ENCODE measurements at places on chromosomes 3 and 15. TPM values are rescaled to one million over a fixed set of nuclear protein-coding genes. Genes with fewer than 3 reads are reported as not detected.

The UBA7 gene
- total RNA-seq: 12.5 TPM

The RHCG gene
- 3.0 TPM for total RNA-seq

The PDE12 gene
- total RNA-seq: 22.8 TPM

The PAK6 gene
- total RNA-seq: 6.3 TPM

The SENP7 gene
- 10.1 TPM for total RNA-seq

The CATSPER2 gene
- total RNA-seq: 3.5 TPM

The XYLB gene
- 6.6 TPM for total RNA-seq

DNA sequence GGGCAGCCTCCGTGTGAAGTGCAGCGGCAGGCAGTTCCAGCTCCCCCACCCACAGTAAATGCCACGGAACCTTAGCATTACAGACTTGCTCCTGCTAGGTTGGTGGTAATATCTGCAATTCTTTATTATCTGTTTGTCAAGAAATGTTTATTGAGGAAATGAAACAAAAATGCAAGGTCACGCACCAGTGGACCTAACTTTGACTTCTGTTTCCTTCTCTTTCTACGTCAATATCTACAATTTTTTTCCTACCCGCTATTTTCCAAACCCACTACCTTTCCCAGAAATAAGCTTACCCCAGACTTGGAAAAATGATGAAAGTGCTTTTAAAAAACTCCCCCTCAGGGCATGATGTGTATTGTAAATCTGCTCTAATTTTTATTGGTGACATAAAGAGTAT is 18.9 kb downstream of the ILDR1 start:
- no peak for DNase-seq
- peaks cover 8% of the 10 kb centered on the region for H3K27me3 ChIP-seq
- no peaks in the 10 kb centered on the region for H3K4me1 ChIP-seq
- no peaks in the 10 kb centered on the region for H3K36me3 ChIP-seq

DNA sequence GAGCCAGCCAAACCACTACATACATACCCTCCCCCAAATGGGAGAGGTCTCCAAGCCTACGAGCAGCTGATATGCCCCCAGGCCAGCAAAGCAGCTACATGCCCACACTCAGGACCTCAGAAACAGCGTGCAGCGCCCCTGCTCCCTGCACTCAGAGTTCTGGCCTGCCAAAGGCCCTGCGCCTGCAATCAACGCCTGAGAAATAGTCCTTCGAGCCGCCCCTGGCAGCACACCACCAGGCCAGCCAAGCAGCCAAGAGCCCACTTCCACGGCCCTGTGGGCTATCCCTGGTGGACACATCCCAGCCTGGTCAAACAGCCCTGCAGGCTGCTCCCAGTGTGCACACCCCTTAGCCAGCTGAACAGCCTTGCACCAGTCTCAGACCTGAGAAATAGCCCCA is 139.1 kb downstream of the DMXL2 start:
- no peaks in the 10 kb centered on the region for H3K36me3 ChIP-seq
- H3K4me3 ChIP-seq: no peak overlapping the region
- no peaks in the 10 kb centered on the region for H3K27me3 ChIP-seq
- no peak for DNase-seq
- no peaks in the 10 kb centered on the region for H3K4me1 ChIP-seq

- no peaks in the 10 kb centered on the region for H3K36me3 ChIP-seq
- no peak for DNase-seq
- no peaks in the 10 kb centered on the region for H3K27me3 ChIP-seq
- H3K27ac ChIP-seq: no peak overlapping the region
Measured at GRCh38 chr3:46214751-46215352, 6.7 kb upstream of the CCR1 start.

GRCh38 chr3:128307029-128307633 is 153.8 kb downstream of the EEFSEC start:
- no peaks in the 10 kb centered on the region for H3K27me3 ChIP-seq
- H3K4me1 ChIP-seq: no peaks in the 10 kb centered on the region
- no peak for DNase-seq
- peak overlapping the region; percentile 44 for H3K27ac ChIP-seq
- no peak overlapping the region for H3K4me3 ChIP-seq
- H3K36me3 ChIP-seq: no peaks in the 10 kb centered on the region

GRCh38 chr3:183980403-183980802 is 37.3 kb downstream of the ABCC5 start:
- DNase-seq: no peak
- no peak overlapping the region for H3K4me3 ChIP-seq
- H3K36me3 ChIP-seq: 0 out of 2 replicates have a peak, but pooled peaks cover 7% of the 10 kb centered on the region
- no peak overlapping the region for H3K27ac ChIP-seq

GRCh38 chr3:63470745-63471144 is 181.7 kb upstream of the SNTN start:
- no peaks in the 10 kb centered on the region for H3K36me3 ChIP-seq
- H3K27me3 ChIP-seq: no peaks in the 10 kb centered on the region
- no peak overlapping the region for H3K27ac ChIP-seq

GRCh38 chr3:35500641-35501350 is 138.5 kb upstream of the ARPP21 start:
- H3K27ac ChIP-seq: no peak overlapping the region
- H3K27me3 ChIP-seq: no peaks in the 10 kb centered on the region
- DNase-seq: no peak
- H3K36me3 ChIP-seq: no peaks in the 10 kb centered on the region
- H3K4me3 ChIP-seq: no peak overlapping the region

- peak overlapping the region; percentile 5 for H3K27ac ChIP-seq
- H3K36me3 ChIP-seq: no peaks in the 10 kb centered on the region
- no peaks in the 10 kb centered on the region for H3K27me3 ChIP-seq
- peaks cover 5% of the 10 kb centered on the region for H3K4me1 ChIP-seq
Measured at GRCh38 chr3:66036586-66037148, 2.1 kb downstream of the MAGI1 start.

GRCh38 chr3:24521420-24522145 is 26.9 kb upstream of the THRB start:
- 0 out of 2 replicates have a peak overlapping the region, but pooled peaks have one; percentile 7 for H3K27ac ChIP-seq
- H3K4me3 ChIP-seq: peak overlapping the region; percentile 54
- no peaks in the 10 kb centered on the region for H3K36me3 ChIP-seq
- no peaks in the 10 kb centered on the region for H3K4me1 ChIP-seq
- no peak for DNase-seq

DNA sequence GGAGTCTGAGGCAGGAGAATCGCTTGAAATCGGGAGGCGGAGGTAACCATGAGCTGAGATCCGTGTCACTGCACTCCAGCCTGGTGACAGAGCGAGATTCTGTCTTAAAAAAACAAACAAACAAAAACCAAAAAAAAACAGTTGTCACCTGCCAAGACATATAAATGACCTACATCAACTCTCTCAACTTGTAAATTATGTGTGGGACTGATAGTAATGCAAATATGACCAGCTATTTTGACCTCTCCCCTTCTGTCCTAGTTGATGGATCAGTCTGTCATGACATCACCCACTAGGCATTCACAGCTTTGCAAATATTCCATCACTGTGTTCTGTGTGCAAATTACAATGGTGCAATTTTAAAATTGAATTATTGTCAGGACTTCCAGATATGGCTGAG is 175.4 kb downstream of the EBLN2 start:
- H3K36me3 ChIP-seq: no peaks in the 10 kb centered on the region
- no peaks in the 10 kb centered on the region for H3K4me1 ChIP-seq
- H3K4me3 ChIP-seq: no peak overlapping the region

DNA sequence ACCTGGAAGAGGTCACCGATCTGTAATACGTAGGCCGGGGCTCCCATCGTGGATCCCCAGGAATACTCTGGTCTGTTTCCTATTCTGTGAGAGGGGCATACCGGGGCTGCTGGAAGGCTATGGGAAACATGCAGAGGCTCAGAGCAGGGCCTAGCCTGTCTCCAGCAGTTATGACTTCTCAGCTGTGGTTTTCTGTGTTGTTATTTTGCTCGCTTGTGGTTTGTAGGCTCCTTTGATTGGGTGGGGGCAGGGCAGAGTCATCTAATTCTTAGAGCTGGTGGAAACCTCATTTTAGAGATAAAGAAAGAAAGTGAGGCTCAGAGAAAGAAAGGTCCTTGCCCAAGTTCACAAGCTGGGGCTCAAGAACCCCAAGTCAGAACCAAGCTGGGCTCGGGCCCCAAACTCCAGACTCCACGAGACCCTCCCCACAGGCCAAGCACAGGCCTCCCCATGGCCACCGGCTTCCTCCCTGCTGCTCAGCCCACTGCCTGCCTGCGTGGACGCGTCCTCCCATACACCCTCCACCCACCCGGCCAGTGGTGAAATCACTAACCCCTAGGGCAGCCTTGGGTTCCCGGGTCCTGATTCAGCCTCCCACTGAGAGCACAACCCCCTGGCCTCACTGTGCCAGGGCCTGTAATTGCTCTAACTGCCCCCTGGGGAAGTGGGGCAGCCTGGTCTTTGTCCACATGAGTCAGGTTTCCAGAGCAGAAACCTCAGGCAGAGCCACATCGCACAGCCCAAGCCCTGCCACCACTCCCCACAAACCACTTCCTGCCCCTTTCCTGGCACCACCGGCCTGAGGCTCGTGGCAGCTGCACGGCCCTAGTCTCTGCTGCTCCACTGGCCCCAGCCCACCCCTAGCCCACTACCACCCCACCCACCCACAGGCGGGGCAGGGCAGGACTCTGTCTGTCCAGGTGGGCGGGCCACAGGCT is 270.8 kb downstream of the UACA start:
- DNase-seq: no peak
- no peak overlapping the region for H3K4me3 ChIP-seq
- peaks cover 73% of the 10 kb centered on the region for H3K4me1 ChIP-seq
- H3K27ac ChIP-seq: peak overlapping the region; percentile 92
- no peaks in the 10 kb centered on the region for H3K27me3 ChIP-seq
- no peaks in the 10 kb centered on the region for H3K36me3 ChIP-seq

- DNase-seq: no peak
- no peak overlapping the region for H3K4me3 ChIP-seq
- no peak overlapping the region for H3K27ac ChIP-seq
- no peaks in the 10 kb centered on the region for H3K36me3 ChIP-seq
Measured at GRCh38 chr15:77807115-77807514, 174.4 kb upstream of the LINGO1 start.

DNA sequence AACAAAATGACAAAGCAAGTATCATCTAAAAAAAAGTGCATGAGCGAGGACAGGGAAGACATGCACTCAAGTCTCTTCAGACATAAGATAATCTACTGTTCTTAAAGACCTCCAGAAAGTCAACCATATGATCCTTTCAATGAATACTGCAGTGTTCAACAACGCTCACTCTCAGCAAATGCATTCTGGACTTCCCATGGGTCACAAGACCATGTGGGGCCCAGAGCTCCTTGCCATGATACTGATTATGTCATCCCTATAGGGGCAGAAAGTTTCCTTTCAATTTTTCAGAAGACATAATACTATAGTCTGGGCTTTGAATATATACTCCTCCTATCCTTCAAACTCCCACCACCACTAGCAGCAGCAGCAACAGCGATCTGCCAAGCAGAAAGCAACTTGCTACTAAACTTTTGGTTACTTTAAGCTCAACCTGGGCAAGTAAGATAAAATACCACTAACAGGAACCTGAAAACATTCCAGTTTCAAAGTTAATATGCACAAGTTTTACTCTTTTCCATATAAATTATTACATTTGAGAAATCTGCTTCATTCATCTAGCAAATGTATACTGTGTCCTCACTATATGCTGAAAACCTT is 143.5 kb downstream of the ADAM10 start:
- no peak overlapping the region for H3K27ac ChIP-seq
- no peaks in the 10 kb centered on the region for H3K4me1 ChIP-seq
- DNase-seq: no peak
- no peaks in the 10 kb centered on the region for H3K36me3 ChIP-seq
- H3K27me3 ChIP-seq: no peaks in the 10 kb centered on the region

DNA sequence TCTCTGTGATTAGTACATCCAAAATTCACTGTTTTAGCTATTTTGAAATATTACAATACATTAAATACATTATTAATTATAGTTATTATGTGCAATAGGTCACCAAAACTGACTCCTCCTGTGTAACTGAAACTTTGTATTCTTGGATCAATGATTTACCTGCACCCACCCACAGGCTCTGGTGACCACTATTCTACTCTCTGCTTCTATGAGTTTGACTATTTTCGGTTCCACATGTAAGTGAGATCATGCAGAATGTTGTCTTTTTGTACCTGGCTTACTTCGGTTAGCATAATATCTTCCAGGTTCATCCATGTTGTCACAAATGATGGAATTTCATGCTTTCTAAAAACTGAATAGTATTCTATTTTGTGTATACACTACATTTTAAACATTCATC is 43.8 kb downstream of the SLC2A2 start:
- H3K4me3 ChIP-seq: no peak overlapping the region
- no peaks in the 10 kb centered on the region for H3K27me3 ChIP-seq
- no peaks in the 10 kb centered on the region for H3K4me1 ChIP-seq
- no peak overlapping the region for H3K27ac ChIP-seq
- DNase-seq: no peak
- no peaks in the 10 kb centered on the region for H3K36me3 ChIP-seq

DNA sequence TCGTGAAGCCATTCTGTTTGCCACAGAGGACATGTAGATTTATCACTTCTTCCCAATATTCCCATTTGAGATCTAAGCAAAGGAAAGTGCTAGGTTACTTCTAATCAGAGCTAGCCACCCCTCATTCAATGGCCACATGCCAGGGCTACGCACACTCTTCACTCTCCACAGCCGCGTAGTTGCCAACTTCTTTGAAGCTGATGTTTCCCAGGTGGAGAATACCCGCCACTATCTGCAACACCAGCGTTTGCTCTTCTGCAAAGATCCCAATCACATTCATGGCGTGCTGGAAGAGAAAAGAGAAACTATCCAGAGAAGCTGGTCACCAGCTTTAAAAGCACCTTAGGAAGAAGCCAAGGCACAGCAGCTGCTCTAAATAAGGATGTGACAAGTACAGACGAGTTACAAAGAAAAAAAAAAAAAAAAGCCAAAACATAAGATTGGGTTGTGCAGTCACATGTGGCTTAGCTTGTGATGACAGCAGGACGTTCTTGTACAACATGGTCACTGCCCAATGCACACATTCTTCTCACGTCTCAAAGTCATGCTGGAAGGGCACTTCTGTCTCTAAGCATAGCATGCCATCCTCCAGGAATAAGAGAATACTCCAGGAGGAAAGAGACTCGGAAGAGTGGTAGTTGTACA is 16.4 kb downstream of the LDHAL6B start:
- DNase-seq: no peak
- no peak overlapping the region for H3K27ac ChIP-seq
- no peaks in the 10 kb centered on the region for H3K27me3 ChIP-seq
- peaks cover 9% of the 10 kb centered on the region for H3K36me3 ChIP-seq
- no peak overlapping the region for H3K4me3 ChIP-seq
- no peaks in the 10 kb centered on the region for H3K4me1 ChIP-seq

- H3K4me3 ChIP-seq: no peak overlapping the region
- H3K4me1 ChIP-seq: no peaks in the 10 kb centered on the region
- no peak for DNase-seq
- H3K36me3 ChIP-seq: no peaks in the 10 kb centered on the region
Measured at GRCh38 chr3:46690798-46691197, 2.7 kb downstream of the ALS2CL start.

Data from Panc1 (cell line).